Adipocyte (in vitro differentiated cells): ENCODE measurements at places on chromosomes 12 and 14.

DNA sequence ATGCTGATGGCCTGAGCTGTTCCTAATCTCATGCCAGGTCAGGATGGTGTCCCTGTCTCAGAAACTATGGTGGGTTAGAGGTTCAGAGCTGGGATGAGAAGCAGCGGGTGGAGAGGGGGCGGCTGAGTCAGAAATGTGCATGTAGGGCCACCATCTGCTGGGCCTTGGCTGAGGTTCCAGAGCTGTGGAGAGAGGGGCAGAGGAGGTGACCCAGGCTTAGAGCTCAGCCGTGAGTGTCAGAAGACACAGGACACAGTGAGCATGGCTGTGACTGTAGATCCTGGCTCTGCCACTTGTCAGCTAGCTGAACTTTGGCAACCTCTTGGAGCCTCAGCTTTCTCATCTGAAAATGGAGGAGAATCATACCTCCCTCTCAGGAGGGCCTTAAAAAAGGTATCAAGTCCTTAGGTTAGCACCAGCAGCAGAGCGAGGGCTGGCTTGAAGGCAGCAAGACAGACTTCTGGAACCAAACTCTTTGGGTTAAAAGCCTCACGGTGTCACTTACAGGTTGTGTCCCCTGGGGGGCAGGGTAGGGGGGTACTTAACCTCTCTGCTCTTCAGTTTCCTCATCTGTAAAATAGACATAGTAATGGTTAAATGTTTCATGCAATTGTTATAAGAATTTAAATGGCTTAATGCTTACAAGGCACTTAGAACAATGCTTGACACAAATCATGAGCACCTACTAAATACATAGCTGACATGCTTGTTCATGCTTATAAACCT lies 34.8 kb downstream of the TMEM229B start:
- DNase-seq = no peak

DNA sequence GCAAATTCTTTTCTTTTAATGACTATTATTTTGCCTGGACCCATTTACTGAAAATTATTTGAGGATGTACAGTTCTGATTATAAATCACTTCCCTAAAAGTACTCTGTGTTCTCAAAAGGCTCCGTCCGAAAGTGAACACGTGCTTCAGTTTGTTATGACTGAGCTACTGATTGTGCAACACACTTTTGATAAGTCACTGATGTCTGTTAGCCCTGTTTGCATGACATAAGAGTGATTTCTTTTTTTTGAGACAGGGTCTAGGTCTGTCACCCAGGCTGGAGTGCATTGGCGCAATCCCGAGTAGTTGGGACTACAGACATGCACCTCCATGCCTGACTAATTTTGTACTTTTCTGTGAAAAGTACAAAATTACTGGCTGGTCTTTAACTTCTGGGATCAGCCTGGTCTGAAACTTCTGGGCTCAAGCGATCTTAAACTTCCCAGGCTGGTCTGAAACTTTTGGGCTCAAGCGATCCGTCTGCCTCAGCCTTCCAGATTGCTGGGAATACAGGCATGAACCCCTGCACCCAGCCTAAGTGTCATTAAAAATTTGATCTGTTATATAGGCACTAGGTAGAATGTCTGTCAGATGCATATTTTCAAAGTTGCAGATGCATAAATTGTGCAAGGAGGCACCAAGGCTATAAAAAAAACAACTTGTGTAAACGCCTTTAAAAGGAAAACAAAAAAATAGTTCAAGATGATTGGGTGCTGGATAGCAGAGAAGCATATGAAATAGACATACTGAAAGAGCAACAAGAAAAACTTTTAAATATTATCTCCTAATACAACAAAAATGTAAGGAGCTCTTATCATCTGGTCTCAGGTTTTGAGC lies 111.5 kb downstream of the SRGAP1 start:
- DNase-seq = peak; percentile 59

DNA sequence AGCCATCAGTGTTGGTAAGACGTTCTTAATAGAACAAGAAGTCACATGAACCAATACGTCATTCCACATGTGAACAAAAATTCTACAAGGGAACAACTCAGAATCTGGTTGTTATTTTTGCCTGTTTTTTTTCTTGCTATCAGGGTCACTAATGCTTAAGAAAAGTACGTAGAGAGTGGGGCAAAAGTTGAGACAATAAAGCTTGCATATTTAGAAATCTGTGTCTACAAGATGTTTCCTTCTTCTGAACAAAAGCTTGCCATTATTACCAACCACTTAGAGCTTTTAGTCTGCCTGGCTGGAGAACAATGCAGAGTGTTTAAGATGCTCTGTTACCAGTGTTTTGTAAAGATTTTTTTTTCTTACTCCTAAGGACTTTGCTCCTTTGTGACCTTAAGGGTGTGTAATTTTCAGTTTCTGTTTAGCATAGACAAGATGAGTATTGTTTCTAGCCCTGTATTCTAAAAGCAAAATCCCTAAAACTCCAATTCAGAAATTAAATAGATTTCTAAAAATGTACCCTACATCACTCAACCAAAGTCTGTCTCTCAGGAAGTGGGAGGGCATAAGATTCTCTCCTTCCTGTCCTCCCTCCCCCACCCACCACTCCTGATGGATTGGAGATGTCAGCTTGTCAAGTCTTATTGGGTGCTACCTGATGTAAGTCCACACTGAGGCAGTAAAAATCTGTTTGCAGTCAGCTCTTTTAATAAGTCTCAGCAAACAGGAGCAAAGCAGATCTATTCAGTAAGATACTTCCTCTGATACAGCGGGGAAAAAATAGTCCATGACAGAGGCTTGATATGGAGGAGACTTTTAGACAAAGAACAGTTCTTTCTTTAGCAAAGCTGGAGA lies 267.6 kb downstream of the GRIN2B start:
- DNase-seq = no peak

DNA sequence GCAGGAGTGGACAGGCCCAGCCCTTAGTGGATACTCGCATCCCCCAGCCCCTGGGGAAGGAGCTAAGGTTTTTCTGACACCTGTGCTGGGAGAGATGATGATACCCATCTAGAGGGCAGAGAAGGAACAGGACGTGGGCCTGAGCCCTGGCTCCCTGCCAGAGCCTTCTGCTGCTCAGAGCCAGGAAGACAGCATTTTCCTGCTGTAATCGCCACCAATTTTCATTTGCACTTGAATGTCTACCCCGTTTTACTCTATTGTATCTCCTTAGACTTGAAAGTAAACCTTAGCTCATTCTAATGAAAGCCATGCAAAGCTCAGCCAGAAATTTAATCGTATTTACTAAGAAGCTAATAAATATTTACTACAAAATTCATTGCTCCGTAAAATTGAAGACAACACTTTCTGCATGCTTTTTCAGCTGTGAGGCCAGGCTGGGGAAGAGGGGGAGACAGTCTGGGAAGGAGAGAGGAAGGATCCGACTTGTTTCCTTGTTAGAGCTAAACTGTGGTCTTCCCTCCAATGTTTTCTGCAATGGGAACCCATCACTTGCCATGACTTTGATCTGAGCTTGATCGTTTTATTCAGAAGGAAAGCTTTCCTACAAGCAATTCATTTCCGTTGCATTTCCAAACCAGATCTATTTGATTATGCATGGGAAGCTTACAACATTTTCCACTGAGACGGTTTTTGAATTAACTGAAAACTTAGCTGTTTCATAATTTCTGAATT lies 17.6 kb upstream of the TRAF3 start:
- DNase-seq = no peak

DNA sequence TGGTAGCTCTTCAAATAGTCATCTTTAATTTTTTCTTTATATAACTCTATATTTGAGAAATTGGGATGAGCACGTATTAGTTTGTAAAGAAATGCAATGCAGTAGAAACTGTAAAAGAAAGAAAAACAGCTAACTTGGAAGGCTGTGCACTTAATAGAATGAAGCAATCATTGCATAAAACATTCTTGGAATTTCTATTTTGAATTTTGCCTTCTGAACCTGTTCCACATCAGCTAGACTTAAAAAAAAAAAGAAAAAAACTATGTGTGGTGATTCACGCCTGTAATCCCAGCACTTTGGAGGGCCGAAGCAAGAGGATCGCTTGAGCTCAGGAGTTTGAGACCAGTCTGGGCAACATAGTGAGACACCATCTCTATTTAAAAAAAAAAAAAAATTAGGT lies 29.4 kb downstream of the SCN8A start:
- DNase-seq = peak; percentile 66

DNA sequence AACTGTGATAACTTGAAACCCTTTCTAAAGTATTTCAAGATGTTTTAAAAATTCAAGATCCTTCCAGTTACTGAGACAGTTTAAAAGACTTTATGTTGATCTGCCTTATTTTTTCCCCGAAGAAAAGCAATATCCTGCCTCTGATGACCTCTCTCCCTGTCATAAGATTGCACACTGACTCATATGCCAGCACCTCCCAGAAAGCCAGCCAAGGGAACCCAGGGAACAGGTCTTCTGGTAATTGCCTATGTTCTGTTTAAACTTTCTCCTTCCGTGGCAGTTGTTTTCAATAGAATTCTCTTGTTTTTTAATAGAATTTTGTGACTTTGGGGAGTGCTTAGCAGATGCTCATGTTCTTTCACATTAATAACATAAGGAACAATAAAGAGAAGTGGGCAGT lies 300.2 kb upstream of the PRKD1 start:
- DNase-seq = peak; percentile 68

- DNase-seq = peak; percentile 81
Measured at GRCh38 chr14:63470962-63471793, 72.0 kb downstream of the PPP2R5E start.

DNA sequence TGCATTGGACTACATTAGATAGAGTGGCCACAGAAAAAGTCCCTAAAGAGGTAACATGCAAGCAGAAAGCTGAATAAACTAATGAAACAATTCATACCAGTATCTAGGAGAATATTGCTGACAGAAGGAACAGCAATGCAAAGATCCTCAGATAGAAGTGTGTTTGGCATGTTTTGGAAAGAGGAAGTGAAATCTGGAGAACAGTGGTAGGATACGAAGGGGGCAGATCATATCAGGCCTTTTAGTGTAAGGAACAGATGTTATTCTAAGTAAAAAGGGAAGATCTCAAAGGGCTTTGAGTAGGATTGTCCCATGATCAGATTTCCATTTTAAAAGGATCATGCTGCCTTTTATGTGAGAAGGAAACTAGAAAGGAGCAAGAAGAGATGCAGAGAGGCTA lies 342.9 kb downstream of the PAWR start:
- no peak for DNase-seq

DNA sequence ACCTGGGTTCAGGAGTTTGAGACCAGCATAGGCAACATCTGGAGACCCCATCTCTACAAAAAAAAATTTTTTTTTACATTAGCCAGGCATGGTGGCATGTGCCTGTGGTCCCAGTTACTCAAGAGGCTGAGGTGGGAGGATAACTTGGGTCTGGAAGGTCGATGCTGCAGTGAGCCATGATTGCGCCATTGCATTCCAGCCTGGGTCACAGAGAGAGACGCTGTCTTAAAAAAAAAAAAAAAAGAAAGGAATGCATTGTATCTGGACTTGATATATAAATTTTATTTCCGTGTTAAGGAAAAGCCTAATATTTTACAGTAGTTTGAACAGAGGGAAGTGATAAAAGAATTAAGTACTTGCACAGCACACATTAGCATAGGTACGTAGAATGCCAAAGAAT lies 97.2 kb downstream of the ZC3H14 start:
- peak; percentile 10 for DNase-seq

GRCh38 chr14:29630566-29631160 lies 297.0 kb downstream of the PRKD1 start:
- DNase-seq = no peak

GRCh38 chr14:76664790-76665189 lies 96.5 kb upstream of the VASH1 start:
- no peak for DNase-seq

DNA sequence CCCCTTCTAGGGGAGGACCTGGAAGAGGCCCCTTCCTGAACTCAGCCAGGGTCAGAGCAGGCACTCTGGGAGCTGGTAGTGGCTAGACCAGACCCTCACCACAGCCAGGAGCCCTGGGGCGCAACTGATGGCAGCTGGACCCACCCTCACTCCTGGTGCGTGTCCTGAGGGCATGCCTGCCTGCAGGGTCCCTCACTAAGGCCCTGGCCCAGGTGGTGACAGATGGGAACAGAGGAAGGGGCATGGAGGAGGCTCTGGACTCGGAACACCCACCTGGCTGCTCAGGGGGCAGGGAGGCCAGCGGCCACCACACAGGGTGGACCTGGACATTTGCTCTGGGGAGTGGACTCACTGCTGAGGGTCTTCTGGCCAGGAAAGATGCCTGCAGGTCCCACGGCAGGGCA lies 342.2 kb upstream of the SFSWAP start:
- no peak for DNase-seq

- no peak for DNase-seq
Measured at GRCh38 chr12:50579757-50580267, 75.0 kb downstream of the DIP2B start.

DNA sequence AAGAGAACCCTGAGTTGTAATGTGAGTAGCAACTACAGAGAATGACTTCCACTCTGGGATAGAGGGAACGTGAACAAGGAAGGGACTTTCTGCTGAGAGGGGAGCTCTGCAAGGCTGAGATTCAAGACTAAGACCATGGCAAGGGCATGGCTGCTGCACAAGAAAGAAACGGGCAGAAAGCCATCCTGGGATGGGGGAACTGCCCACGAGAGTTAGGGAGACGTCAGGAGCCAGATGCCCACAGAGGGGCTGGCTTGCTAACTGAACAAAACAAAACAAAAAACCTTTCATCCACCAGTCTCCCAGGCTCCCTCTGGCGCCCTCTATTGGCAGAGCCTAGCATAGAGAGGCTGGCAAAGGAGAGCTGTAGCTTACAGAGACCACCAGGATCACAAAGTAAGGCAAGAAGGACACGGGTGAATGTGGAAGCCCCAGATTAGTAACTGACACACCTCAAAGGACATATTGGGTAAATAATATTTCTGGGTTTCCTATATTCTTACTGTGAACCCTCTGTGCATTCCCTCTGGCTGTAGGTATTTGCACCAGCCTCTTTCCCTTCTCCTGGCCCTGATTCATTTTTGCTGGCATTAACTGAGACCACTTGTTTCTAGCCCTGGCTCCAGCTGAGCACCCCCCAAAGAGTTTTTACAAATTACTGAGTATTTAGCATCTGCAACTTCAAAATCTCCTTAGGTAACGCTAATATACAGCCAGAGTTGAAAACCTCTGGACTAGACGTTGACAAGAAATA lies 338.3 kb downstream of the EMP1 start:
- peak; percentile 76 for DNase-seq

- no peak for DNase-seq
Measured at GRCh38 chr12:131703161-131703560, 7.7 kb upstream of the SFSWAP start.

DNA sequence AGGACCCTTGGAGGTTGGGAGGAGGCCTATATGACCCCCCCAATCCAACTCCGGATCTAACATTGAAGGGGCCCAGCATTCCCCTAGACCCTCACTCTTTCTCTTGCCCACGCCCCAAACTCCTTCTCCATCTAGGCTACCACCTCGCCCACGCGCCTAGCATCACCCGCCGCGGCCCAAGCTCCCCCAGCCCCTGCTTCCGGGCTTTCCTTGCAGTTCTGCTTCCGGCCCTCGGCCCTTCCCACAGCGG lies 445 bp downstream of the CERS5 start:
- peak; percentile 76 for DNase-seq

- DNase-seq = no peak
Measured at GRCh38 chr14:101888182-101888581, 76.2 kb upstream of the DYNC1H1 start.
